ENCODE measurements at places on chromosomes 3 and 15.

- no peak for DNase-seq
Measured at GRCh38 chr3:15877813-15878212, 80.0 kb upstream of the ANKRD28 start.

DNA sequence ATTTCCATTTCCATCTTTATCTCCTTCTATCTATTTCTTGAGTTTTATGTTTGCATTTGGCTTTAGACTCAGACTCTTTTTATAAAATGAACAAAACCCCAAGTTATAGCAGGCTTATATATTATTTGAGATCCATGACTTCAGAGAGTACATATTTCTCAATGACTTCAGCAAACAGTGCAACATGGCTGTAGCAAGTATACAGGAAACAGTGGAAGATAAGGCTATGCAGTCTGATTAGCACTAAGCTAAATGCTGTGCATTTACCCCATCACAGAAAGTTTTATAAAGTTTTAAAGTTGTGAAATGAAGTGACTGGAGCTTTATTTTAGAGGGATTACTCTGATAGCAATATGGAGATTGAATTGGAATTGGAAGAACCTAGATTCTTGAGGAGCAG, 463.5 kb upstream of the TGFBR2 start:
- no peak for DNase-seq

- DNase-seq = no peak
Measured at GRCh38 chr3:71317749-71318457, 265.6 kb downstream of the FOXP1 start.

DNA sequence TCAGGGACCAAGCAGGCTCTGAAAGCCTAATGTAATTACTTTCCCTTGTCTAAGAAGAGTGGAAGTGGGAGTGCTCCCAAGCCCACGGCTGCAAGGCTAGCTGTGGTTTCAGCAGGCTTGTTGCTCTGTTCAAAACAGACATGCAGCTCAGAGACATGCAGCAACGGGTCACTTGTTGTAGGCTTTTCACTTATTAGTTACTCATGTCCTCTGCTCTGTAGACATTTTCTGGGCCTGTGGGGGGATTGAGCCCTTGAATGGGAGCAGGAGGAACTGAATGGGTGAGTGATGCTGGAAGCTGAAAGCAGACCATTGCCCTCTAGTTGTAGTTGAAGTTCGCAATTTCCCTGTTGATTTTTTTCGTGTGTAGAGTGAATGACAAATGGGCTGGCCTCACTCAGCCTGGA, 261.9 kb upstream of the NR2E3 start:
- DNase-seq = no peak

DNA sequence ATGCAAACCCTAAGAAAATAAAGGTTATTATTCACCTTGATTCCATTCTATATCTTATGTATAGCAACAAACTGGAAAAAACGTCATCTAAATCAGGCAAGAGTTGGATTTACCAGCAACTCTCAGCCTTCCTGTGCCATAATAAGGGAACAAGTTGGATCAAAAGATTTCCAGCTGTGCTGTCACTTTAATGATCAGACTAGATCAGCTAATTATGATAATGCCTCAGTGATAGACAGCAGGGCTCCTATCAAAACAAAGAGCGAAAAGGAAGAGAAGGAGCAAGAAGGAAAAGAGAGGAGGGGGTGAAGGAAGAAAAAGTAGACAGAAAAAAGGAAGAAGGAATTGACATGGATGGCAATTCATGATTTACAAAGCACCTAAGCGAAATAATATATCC, 36.7 kb upstream of the BCL6 start:
- DNase-seq = no peak

DNA sequence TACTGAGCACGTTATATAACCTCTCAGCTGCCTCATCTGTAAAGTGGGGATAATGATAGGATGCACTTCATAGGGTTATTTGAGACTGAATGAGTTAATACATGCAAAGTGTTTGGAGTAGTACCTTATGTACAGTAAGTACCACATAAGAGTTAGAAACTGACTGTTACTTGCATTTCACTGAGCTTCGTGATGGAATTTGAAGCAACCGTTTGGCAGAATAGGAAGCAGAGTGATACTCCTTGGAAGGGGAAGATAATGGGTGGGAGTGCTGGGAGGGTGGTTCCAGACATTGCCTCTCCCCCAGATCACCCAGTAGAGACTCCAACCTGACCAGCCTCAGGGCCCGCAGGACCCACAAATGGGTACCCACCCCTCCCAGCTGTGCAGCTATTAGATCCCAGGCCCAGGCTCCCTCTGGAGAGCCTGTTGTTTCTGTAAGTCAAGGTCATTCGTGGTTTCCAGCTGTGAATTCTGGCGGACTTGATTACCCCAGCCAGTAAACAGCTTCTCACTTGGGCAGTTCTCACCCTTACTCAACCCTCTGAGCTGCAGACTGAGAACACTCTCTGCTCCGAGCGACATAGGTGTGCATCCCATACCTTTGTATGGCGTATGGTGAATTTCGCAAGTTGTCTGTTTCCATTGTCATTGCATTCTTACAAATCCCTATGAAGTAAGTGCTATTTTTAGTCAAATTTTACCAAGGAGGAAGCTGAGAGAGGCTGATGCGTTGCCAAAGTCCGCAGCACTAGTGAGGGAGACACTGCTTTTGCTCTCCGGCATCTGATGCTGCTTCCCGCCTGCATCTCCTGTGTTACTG, 11.1 kb downstream of the ALPK3 start:
- no peak for DNase-seq

DNA sequence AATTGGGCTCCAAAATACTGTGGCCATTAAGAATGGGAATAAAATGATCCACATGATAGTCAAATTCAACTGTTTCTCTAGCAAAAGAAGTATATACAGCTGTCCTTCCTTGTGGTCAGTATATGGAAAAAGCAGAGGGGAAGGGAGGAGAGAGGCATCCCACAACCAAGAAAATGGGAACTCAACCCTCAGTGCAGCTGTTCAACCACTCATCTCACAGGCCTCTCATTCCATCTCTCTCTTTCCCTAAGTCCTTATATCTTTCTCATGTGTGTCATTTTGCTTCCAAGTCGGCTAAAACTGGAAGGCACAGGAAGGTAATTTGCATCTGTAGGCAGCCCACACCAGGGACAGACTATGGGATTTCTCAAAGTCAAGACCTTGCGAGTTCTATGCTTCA, 27.5 kb downstream of the AVEN start:
- DNase-seq = no peak

GRCh38 chr3:189305412-189305811, 133.6 kb downstream of the TPRG1 start:
- no peak for DNase-seq

DNA sequence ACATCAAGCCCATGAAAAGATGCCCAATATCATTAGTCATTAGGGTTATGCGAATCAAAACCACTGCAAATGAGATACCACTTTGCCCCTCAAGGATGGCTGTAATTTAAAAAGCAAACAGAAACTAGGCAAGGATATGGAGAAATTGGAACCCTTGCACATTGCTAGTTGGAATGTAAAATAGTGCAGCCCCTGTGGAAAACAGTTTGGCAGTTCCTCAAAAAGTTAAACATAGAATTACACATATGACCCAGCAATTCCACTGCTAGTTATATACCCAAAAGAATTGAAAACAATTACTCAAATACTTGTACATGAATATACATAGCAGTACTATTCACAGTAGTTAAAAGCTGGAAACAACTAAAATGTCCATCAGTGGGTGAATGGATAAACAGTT, 186.8 kb upstream of the CGNL1 start:
- DNase-seq = no peak

DNA sequence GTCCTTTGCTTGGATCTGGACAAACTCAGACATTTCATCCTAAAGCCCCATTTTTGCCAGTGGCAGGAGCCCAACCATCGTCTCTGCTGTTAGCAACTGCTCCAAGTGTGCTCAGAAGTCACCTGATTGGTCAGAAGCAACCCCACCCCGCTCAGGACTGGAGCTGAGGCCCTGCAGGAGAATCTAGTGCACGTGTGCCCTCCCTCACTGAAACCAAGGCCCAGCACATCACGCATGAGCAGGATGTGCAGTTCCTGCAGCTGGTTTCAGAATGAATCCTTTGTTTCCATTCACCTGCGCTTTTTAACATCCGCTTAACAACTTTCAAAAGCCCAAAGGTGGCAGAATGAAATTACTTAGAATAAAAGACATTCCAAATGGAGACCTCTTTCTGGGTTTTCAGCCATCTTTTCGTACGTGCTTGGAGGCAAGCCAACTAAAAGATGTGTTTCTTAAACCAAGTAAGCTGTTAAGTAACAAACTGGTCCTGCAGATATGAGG, 81.2 kb downstream of the SRGAP3 start:
- DNase-seq = no peak
